Activated CD4-positive, CD25-positive, alpha-beta regulatory T cell (primary cell): ENCODE measurements at places on chromosomes 4 and X.

DNA sequence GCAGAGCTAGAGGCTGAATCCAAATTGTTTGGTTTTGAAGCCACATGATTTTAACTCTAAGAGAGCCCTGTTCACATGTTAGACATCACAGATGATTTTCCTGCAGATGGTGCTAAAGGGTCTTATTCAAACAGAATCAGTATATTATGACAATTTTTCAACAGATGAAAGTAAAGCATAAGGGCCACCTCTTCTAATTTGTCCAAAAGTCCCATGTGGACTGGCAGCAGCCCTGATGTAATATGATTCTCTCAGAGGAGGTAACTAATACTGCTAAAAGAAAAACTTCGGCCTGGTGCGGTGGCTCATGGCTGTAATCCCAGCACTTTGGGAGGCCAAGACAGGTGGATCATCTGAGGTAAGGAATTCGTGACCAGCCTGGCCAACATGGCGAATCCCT lies 26.0 kb upstream of the SETD7 start:
- DNase-seq: no peak

DNA sequence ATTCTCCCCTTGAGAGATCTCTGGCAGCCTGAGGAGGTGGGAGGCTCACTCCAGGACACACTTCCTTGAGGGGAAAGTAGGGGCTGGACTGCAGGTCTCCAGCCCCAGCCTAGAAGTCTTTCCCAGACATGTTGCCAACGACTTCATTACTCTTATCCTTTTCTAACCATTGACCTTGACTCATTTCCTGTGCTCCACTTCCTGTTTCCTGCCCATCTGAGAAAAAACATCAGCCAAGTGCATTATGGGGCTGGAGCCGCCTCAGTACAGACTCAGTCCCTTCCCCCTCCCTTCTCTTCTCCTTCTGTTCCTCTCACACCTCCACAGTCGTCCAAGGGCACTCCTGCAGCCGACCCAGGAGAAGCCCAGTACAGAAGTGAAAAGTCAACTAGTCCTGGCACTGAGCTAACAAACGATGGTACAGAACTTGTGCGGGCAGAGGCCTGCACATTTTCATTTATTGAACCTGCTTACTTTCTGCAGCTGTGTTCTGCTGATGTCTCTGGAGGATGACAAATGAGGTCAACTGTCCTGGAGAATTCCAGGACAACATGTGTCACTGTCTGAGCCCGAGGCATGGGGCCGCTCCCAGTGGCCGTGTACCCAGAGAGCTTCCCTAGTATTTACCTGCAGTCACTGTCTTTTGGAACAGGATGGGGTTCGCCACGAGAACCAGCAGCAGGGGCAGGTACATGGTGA lies 20.1 kb downstream of the GPR143 start:
- DNase-seq: no peak

GRCh38 chr4:102687982-102688433 lies 72.8 kb downstream of the MANBA start:
- no peak for DNase-seq

DNA sequence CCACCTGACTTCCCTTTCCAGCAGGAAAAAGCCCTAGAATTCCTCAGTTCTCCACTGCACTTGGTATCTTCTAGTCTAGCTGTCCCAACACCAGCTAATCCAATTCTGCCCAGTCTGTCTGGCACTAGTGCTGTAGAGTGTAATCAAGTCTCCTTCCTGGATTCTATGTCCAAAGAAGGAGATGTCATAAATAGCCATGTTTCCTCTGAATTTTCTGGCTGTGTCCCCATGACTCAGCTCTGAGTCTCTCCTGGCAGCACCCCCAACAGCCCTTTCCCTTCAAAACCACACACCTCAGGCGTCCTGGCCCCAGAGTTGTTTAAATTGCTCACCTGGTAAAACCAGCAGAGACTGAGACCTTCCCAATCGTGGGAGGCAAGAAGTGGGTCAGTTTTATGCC lies 197.2 kb downstream of the GRXCR1 start:
- no peak for DNase-seq

DNA sequence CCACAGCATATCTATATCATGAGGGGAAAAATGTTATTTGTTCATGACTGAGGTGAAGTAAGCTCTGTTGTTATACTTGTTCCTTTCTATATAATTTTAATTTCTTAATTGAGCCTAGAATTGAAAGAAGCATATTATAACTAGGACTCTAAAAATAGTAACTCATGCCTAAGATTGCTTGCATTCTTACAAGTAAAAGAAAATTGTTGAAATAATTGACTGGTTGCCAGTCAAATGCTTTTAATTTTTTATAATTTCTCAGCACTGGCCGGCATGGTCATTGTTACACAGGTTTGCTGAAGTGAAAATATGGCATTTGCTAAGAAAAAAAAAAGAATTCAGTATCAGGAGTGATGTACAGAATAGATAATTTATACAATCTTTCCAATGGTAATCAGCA lies 104.8 kb downstream of the GASK1B start:
- DNase-seq: no peak

DNA sequence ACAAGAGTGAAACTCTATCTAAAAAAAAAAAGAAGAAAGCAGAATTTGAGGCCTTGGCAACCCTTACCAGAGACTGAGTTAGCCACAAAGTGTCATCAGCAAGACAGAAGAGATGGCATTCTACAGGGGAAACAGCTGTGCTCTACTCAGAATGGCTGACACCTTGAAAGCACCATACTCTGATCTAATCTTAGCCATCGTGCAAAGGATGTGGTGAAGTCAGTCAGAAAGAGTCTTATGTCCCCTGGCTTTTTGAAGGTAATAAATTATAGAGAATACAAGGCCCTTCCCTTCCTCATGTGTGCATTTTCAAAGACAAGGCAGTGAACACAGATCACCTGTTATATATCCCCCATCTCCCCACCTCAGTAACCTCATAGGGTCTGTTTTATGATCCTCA lies 13.2 kb downstream of the CLNK start:
- no peak for DNase-seq

DNA sequence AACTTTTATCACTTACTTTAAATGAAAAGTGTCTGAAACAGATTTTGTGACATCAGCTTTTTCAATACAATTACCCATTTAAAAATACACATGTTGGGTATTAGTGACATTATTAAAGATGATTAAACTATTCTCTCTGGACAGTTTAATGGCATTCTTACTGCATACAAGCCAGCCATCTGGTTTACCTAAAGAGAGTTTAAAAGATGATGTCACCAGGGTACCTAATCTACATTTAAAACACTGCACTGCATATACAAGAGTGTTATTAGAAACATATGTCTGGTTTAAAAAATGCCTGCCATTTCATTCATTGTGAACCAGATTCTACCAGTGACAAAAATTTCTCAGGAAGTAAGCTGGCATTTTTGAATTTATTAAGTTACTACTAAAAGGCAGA lies 919.1 kb downstream of the ADGRL3 start:
- no peak for DNase-seq

- no peak for DNase-seq
Observed at GRCh38 chr4:151569650-151570049, 160.7 kb downstream of the FHIP1A start.

DNA sequence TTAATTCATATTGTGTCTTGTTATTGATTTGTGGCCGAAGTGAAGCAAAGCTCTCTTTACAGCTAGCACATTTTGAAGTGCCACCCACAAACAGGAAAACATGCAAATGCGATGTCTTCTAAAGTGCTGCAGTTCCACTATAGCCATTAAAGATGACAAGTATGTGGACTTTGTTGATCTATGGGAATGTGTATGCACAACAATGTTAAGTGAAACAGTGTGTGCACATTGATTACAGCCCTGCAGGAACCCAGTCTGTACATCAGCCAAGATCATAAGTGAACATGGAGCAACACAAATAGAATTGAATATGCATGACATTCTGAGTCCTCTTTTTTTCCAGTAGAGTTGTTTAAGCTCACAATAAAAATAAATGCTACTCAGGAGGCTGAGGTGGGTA lies 43.0 kb downstream of the TFDP3 start:
- no peak for DNase-seq

DNA sequence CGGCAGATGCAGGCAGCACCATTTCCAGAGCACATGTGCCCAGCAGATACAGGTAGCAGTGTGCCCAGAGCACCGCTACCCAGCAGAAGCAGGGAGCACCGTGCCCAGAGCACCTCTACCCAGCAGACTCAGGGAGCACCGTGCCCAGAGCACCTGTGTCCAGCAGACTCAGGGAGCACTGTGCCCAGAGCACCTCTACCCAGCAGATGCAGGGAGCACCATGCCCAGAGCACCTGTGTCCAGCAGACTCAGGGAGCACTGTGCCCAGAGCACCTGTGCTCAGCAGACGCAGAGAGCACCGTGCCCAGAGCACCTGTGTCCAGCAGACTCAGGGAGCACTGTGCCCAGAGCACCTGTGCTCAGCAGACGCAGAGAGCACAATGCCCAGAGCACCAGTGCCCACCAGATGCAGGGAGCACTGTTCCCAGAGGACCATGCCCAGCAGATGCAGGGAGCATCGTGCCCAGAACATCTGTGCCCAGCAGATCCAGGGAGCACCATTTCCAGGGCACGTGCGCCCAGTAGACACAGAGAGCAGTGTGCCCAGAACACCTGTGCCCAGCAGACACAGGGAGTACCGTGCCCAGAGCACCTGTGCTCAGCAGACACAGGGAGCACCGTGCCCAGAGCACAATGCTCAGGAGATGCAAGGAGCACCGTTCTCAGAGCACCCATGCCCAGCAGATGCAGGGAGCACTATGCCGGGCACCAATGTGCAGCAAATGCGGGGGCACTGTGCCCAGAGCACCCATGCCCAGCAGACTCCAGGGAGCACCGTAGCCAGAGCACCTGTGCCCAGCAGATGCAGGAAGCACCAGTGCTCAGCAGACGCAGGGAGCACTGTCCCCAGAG lies 236.4 kb downstream of the DHRSX start:
- no peak for DNase-seq

DNA sequence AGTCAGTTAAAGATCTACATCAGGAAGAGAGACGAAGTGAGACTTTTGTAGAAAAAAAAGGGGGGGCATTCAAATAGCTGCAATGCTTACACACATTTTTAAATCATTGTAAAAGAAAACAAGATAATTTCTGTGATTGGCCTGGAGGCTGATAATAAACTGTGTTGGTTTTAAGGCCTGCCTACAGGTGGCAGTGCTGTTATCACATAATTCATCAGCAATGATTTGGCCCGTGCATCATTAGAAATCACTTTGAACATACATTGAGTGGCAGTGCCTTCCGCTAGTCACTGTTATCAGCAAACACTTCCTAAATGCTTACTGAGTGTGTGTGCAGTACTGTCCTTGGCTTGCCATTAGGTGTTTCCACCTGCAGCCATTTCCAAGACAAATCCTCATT lies 831.9 kb downstream of the TRIML1 start:
- no peak for DNase-seq

GRCh38 chr4:78185117-78185516 lies 128.0 kb downstream of the FRAS1 start:
- no peak for DNase-seq

- no peak for DNase-seq
Observed at GRCh38 chrX:56788717-56789122, 59.7 kb downstream of the NBDY start.

- DNase-seq: no peak
Observed at GRCh38 chrX:141619336-141619735, 29.8 kb downstream of the SPANXA2 start.

GRCh38 chrX:121052122-121052521 lies 4.7 kb downstream of the GLUD2 start:
- DNase-seq: no peak

DNA sequence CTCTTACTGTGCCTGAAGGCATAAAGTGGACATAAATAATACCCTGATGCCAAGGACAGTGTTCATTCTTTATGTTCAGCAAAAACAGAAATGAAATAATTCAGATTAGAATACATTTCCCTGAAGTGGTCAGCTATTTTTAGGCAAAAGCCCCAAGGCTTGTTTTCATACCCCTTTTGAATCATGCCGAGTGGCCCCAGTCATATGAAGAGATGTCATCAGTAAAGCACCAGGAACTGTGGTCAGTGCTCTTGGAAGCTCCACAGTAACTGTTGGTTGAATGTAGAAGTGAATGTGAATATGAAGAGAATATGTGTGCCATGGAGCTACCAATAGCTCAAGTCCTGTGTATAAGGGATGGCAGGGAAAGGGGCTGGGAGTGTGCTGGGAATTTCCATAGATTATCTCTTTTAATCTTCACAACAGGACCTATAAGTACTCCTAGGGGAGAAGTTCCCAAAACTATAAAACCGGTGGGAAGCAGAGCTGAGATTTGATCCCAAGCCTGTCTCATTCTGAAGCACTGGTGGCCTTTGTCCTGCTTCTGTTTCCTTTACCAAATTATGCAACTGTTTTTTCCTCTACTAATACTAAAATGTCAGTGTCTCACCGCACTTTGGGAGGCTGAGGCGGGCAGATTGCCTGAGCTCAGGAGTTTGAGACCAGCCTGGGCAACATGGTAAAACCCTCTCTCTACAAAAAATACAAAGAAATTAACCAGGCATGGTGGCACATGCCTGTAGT lies 52.6 kb downstream of the FNIP2 start:
- no peak for DNase-seq

- no peak for DNase-seq
Observed at GRCh38 chr4:184728858-184729257, 5.0 kb downstream of the CENPU start.

- no peak for DNase-seq
Observed at GRCh38 chr4:94767446-94767845, 9.7 kb downstream of the BMPR1B start.

DNA sequence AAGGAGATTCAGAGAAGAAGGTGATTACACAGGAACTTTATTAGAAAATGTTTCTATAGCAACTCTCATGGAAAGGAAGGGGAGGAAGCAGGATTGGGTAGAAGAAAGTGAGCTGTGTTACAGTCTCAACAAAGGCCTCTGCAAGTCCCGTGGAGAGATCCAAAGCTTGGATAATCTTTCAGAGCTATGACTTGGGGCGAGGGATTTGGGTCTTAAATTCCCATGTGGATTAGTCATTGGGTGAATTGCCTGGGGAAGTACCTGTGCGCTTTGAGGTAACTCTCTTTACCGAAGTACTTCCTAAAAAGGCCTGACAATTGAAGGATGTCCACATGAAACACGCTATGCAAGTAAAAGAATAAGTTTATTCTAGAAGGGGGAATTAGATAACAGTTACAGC lies 133.8 kb upstream of the ANKRD50 start:
- DNase-seq: no peak

DNA sequence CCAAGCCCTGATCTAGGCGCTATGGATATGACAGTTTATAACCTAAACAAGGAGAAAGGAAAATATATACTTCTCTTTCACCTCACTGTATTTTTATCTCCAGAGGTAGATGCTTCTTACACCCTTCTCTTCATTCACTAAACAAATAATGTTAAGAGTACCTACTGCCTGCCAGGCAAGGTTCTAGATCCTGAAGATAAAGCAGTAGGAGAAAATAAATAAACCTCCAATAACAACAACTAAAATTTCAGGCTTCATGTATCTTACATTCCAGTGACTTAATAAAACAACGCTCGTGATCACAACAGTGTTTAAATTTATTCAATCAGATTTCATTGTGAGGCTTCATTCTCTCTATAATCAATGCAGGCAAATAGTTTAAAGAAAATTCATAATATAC lies 20.7 kb downstream of the PDGFC start:
- no peak for DNase-seq

GRCh38 chrX:106898462-106898861 lies 4.7 kb downstream of the RIPPLY1 start:
- DNase-seq: no peak
